ENCODE measurements at places on chromosomes 7 and 10.

- DNase-seq, result peak; percentile 99
Observed at GRCh38 chr7:100489824-100490223, 6.1 kb downstream of the NYAP1 start.

DNA sequence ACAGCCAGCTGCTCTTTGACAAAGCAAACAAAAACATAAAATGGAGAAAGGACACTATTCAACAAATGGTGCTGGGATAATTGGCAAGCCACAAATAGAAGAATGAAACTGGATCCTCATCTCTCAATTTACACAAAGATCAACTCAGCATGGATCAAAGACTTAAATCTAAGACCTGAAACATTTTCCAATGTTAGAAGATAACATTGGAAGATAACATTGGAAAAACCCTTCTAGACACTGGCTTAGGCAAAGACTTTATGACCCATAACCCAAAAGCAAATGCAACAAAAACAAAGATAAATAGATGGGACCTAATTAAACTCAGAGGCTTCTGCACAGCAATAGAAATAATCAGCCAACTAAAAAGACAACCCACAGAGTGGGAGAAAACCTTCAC, 425.7 kb upstream of the SEMA3D start:
- no peak for DNase-seq

GRCh38 chr10:130425169-130425568, 289.0 kb downstream of the GLRX3 start:
- DNase-seq, result no peak

DNA sequence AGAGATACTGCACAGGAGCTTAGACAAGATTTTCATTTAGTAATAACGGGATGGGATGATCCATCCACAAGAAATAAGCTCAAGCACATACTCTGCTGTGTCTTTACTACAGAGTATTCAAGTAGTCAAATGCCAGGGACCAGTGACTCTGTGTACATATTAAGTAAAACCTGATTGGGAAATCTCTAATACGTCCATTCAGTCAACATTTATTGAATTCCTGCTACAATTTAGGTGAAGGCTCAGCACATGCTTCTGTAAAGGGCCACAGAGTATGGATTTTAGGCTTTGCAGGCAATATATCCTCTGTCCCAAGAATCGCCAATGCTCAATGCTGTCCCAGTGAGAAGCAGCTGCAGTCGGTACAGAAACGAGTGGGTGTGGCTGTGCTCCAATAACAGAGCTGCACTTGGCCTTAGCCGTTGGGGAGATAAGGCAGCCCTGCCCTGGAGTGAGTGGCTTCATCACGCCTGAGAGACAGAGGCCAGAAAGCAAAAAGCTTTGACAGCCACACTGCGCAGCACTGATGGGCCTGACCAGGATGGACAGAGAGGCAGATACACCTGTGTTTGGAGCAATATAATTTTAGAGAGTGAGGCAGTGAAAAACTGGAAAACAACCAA, 186.8 kb downstream of the PARD3 start:
- DNase-seq, result no peak

Data from NCI-H1105 (cell line).